ENCODE measurements at places on chromosomes 13 and 19. TPM values are rescaled to one million over a fixed set of nuclear protein-coding genes. Genes with fewer than 3 reads are reported as not detected.

FLT3 gene
- 0.09 TPM for total RNA-seq

GRCh38 chr19:36120092-36120983, 5.1 kb downstream of the TBCB start:
- no peak for DNase-seq
- H3K36me3 ChIP-seq: peaks cover 14% of the 10 kb centered on the region
- peaks cover 6% of the 10 kb centered on the region for H3K4me1 ChIP-seq
- H3K4me3 ChIP-seq: no peak overlapping the region
- no peak overlapping the region for H3K27ac ChIP-seq

GRCh38 chr13:44768239-44768638, 192.1 kb upstream of the TSC22D1 start:
- H3K27me3 ChIP-seq: no peaks in the 10 kb centered on the region
- H3K36me3 ChIP-seq: no peaks in the 10 kb centered on the region
- H3K4me1 ChIP-seq: peaks cover 54% of the 10 kb centered on the region
- H3K4me3 ChIP-seq: no peak overlapping the region
- H3K27ac ChIP-seq: peak overlapping the region; percentile 26
- DNase-seq: no peak

CERS1 gene
- 20.9 TPM for total RNA-seq

Measured in progenitor cell of endocrine pancreas (in vitro differentiated cells).